NCI-H1105 treated with DMSO at 0.1 percent for 48 hours (cell line): ENCODE measurements at places on chromosomes 7 and 10.

GRCh38 chr10:33252794-33253203, 81.7 kb downstream of the NRP1 start:
- DNase-seq, result no peak

- DNase-seq, result no peak
Measured at GRCh38 chr10:74521526-74521925, 304.9 kb upstream of the KAT6B start.

GRCh38 chr7:92266415-92267241, 20.9 kb downstream of the ANKIB1 start:
- no peak for DNase-seq

- no peak for DNase-seq
Measured at GRCh38 chr10:15419279-15419874, 48.3 kb upstream of the FAM171A1 start.

GRCh38 chr7:43639858-43640491, 57.1 kb downstream of the STK17A start:
- peak; percentile 83 for DNase-seq
